ENCODE measurements at places on chromosomes 1 and 21.
A peak's percentile ranks its signal among the peaks of the same experiment; 100 is the strongest.

DNA sequence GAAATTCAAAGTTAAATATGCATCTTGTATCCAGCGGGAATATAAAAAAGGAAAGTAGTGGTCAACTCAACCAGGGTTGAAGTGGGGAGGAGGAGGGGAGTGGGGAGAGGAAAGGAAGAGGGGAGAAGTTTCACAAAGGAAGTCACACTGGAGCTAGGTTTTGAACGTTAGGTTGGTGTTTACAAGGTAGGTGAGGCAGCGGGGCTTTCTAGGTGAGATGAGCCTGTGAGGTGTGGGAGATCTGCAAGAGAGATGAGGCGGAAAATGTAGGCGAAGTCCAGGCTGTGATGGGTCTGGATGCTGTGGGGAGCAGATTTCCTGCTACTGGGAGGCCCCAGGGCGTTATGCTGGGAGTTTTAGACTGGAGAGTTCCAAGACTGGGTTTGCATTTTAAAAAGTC is 36.1 kb upstream of the IL20 start:
- DNase-seq: no peak

DNA sequence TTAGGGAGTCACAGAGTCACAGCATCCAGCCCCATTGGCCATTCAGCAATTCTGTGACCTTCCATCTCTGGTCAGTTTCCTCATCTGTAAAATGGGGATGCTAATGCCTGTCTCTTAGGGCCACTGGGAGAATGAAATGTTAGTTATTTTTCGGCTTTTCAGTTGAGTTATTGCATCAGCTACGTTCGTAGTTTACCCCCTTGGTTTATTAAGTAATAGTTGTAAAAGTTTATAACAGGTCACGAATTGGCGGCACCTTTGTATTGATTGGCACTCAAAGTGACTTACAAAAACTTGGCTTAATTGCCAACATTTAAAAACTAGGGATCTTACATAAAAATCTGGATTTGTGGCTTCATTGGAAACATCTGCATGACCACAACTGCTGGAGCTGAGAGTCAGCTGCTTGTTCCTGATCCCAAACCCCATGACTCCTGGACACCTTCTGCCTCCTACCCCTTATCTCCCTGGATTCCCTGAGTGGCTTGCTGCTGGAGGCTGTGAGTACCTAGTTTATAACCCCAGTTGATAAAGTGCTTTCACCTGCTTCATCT is 23.0 kb upstream of the SLC1A7 start:
- DNase-seq: no peak

DNA sequence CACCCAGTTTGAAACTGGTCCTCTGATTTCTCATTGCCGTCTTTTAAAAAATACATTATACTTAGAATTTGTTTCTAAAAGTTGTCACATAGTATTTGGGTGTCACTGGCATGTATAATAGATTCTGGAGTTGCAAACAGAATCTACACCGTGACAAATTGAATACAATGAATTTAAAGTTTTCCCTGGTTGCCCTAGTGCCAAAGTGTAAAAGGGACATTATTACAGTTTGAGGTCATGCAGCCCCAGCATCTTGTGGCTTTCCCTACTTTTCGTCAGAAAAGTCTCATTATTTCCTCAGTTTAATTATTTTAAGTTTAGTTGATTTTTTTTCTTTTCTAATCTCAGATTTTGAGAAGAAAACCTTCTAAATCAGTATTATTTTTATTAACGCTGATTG is 155.9 kb downstream of the DISP1 start:
- no peak for DNase-seq

- no peak for DNase-seq
Measured at GRCh38 chr1:15042866-15043265, 110.7 kb upstream of the TMEM51 start.

DNA sequence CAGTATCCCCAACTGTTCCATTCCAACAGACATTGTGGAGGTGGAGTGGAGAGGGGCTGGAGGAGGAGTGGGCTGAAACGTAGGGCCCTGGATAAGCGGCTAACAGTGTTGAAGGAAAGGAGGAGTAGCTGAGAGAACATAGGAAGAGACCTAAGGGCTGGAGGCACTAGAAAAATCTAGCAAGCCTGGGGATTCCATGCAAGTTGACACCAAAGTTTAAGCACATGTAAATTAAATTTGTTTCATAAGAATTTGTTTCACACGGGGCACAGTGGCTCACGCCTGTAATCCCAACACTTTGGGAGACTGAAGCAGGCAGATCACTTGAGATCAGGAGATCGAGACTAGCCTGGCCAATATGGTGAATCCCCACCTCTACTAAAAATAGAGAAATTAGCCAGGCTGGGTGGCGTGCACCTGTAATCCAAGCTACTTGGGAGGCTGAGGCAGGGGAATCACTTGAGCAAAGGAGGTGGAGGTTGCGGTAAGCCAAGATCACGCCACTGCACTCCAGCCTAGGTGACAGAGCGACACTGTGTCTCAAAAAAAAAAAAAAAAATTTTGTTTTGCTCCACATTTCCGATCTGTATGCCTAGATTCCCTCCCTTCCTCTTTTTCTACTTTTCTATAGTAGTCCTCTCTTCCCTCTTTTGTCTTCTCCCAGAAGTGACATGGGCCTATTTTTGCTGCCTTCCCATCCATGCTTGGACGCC is 530 bp upstream of the CD244 start:
- no peak for DNase-seq

DNA sequence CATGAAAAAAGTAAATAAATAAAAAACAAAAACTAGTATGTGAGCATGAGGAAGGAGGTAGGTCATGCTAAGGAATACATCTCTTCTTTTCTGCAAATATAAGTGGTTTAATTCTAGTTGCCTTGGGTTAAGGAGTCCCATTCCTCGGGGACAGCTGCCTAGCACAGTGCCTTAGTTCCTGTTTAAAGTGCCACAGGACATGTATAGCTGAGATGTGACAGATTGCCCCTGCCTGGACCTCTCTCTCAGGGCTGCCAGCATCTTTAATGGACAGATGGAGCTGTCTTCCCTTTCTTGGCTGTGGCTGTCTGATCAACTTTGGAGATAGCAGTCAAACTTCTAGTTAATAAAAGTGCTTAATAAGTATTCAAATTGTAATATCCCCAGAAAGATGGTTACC is 50.0 kb downstream of the TSEN15 start:
- DNase-seq: no peak

- DNase-seq: peak; percentile 8
Measured at GRCh38 chr1:66981679-66982078, 56.9 kb downstream of the MIER1 start.

DNA sequence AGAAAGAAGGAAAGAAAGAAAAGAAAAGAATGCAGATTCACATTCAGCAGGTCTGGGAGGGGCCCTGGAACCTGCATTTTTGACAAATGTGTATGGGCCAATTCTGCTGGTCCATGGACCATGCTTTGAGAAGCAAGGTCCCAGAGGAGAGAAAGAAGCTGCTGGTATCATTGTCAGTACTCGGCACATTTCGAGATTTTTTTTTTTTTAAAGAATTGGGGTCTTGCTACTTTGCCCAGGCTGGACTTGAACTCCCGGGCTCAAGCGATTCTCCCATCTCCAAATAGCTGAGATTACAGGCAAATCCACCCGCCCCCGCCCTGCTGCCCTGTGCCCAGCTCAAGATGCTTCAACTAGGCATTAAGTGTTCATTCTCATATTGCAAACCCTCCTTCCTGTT is 13.6 kb upstream of the DISP3 start:
- DNase-seq: no peak

GRCh38 chr21:37372951-37373350 is 6.4 kb downstream of the DYRK1A start:
- DNase-seq: no peak

- no peak for DNase-seq
Measured at GRCh38 chr1:161216945-161217712, 2.0 kb downstream of the FCER1G start.

DNA sequence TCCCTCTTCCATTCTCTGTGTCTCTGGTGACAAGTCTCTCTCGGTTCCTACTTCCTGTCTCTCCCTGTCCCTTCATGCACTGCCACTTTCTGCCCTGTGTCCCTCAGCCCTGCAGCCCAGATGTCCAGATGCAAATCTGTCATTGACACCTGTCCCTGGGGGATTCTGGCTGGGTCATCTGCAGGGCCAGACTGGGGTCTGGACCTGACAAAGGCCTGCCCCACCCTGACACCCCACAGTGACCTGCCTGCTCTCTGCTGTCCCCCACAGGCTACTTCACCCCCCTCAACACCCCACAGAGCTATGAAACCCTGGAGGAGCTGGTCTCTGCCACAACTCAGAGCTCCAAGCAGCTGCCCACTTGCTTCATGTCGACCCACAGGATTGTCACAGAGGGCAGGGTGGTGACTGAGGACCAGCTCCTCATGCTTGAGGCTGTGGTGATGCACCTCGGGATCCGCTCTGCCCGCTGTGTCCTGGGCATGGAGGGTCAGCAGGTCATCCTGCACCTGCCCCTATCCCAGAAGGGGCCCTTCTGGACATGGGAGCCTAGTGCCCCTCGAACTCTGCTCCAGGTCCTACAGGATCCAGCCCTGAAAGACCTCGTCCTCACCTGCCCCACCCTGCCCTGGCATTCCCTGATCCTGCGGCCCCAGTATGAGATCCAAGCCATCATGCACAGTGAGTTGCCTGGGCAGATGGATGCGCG is 7.2 kb downstream of the THEMIS2 start:
- DNase-seq: no peak

- no peak for DNase-seq
Measured at GRCh38 chr1:174569240-174569639, 121.5 kb downstream of the GPR52 start.

- DNase-seq: no peak
Measured at GRCh38 chr1:198007687-198008607, 90.8 kb downstream of the LHX9 start.

- DNase-seq: no peak
Measured at GRCh38 chr1:228208831-228209551, 1.1 kb downstream of the OBSCN start.

DNA sequence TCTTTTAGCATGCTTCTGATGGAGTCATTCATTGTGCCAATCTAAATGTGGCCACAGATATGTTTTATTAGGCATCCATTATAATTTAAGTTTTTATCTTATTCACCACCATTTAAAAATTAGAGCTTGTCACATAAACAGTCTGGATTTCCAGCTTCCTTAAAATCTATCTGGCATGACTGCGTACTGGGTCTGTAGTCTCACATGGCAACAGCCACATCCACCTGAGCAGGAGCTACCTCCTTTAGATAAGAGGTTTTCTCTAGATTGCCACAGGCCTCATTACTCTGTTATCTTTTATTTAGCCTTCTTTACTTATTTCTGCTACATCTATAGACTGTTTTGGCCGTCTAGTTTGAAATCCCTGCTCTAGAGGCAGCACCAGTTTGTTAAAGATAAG is 29.1 kb downstream of the B3GALT2 start:
- no peak for DNase-seq

- DNase-seq: no peak
Measured at GRCh38 chr1:119632103-119632490, 16.0 kb downstream of the ZNF697 start.

- no peak for DNase-seq
Measured at GRCh38 chr1:151855933-151856332, 2.4 kb upstream of the THEM5 start.

- no peak for DNase-seq
Measured at GRCh38 chr1:225441314-225442122, 13.7 kb upstream of the LBR start.

DNA sequence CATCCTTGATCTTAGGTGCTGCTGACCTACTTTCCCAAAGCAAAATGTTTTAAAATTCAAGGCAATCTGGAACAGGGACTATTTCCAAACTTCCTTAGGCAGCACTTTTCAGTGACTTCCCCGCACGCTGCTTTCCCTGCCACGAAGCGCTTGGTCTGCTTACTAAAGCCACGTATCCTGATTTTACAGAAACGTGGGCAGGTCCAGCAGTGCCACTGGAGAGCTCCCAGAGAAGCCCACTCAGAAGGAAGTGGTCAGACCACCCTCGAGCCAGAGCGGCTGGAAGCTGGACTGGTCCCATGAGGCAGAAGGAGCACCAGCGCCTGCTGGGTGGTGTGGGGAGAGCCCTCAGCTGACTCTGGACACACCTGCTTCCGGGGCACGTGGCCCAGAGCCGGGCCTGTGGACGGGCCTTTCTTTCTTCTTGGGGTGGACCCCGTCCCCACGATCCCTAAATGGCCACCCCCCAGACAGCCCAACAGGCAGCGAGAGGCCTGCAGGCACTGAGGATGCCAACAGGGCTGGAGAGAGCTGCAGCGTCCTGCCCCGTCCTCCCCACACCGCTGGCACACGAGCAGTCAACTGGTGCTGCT is 23.2 kb downstream of the PTTG1IP start:
- no peak for DNase-seq

DNA sequence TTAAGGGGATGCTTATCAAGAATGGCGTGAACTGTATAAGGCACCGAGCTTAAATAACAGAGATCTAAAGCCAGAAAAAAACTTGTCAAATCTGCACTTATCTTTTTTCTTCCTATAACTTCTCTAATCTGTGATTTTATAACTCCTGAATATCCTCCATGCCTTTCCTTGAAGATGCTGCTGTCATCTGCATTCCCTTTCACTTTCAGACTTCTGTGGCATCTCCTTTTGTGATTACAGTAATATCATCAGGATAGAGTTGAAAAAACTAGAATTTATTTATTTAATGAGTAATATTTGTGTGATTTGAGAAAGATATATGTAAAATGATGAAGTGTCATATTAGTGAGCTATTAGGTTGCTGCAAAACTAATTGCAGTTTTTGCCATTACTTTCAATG is 357.8 kb upstream of the PTBP2 start:
- no peak for DNase-seq

DNA sequence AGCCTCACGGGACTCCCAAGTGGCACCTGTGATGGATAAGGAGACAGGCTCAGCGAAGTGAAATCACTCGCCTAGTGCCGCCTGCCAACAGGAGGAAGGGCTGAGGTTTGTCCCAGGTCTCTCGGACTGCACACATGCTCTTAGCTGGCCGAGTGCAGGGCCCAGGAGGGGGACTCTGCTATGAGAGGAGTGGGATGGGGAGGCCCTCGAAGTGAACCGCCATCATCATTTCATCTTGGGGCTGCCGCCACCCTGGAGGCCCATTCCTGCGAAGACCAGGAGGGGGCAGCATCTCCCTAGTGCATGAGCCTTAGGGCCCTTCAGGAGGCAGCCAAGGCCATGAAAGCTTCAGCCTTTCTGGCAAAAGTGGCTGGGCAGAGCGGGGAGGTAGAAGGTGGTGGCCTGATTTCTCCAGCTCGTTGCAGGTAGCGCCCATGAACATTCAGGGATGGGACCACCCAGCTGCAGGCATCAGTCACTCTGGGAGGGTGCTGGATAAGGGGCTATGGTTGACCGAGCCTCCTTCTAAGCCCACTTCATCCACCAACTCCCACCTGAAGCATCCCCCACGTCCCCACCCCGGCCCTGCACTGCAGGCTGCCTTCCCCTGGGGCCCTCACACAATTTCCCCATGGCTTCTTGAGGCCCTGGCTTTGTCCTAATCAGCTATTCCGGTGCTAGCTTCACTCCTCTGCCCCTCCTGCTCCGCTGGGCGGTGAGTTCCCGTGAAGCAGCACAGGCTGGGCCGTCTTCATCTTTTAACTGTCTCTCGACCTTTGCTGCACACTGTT is 17.2 kb upstream of the RASSF5 start:
- peak; percentile 56 for DNase-seq

GRCh38 chr21:30936207-30936606 is 54.8 kb upstream of the KRTAP11-1 start:
- no peak for DNase-seq
